RKO (cell line): ENCODE measurements at places on chromosomes 12 and 14.

DNA sequence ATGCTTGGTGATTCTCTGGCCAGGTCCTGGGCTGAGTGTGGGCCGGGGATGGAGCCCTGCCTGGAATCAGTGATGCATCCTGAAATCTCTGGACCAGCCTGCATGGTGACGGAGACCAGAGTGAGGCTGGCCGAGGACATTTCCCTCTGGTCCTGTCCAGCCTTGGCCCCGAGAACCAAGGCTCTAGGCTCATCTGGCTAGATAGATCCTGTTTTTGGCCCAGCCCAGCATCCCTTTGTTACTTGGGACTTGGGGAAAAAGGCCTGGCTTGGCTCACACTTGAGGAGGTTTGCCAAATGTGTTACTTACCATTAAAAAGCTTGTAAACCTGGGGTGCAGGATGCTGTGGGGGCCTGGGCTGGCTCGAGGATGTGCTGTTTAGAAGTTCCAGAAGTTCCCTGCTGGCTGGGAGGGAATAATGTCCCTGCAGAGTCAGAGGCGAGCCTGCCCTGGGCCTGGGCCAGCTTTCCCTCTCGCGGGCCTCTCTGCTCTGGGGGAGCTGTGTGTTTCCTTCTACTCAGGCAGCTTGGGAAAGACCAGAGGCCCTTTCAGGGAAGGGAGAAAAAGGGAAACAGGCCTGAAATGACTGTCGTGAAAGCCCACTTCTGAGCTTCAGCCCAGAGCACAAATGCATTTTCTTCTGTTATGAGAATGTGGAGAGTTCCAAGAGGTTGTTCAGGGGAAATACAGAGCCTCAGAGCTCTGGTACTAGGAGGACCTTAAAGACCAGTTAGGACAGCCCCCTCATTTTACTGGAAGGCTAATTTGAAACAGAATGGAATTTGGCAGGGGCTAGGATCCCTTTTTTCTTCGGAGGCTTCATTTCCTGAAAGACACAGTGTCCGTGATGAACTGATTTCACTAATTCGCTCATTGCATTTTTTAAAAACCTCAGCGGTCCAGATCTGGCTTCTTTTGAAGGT, 47.2 kb upstream of the CTDSP2 start:
- no peak for DNase-seq

DNA sequence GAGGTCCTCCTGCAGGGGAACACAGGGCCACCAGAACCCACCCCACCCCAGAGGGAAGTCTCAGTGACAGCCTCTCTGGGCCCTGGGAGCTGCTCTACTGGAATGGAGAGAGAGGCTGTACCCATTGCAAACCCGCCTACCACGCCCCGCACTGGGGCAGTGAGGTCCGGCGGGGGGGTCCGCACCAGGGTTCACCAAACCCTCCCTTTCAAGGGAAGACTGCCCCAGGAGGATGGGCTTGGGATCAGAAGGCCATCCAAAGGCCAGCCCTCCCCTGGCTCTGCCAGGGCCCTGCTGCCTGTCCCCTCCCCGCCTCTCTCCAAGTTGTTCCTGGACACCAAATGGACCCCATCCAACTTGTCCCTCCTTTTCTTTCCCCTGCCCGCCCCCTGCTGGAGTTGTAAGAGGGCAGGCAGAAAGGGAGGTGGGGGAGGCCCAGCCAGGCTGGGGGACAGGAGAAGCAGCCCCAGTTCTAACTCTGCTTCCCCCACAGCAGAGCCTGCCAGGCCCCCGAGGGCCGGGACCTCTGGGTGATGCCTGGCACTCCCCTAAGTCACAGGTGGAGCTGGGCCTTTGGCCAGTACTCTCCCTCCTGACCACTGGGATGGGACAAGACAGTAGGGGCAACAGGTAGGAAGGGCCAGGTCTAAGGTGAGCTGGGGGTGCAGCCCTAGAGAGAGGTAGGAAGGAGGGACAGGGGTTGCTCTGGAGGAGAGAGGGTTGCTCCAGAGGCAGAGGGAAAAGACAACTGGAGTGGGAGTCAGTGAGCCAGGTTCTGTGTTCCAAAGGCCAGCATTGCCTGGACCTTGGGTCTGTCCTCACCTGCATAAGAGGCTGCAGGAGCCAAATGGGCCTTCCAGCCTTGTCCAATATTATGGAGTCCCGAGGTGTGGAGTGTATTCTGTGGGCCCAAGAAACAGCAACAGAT, 3.2 kb upstream of the DIO3 start:
- no peak for DNase-seq

DNA sequence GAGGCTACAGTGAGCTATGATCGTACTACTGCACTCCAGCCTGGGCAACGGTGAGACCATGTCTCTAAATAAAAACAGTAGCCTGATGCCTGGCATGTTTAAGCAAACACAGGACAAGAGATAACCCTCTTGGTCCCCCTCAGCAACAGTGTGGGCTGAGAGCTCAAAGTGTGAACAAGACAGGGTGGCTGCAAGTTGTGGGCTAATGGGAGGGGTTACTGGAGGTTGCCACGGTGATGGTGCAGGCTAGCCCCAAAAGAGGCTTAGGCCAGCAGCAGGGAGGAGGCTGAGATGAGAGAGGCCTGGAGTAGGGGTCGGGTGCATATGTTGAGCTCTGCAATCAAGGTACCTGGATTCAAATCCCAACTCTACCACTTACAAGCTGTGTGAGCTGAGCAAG, 3.4 kb upstream of the LGMN start:
- DNase-seq, result no peak

DNA sequence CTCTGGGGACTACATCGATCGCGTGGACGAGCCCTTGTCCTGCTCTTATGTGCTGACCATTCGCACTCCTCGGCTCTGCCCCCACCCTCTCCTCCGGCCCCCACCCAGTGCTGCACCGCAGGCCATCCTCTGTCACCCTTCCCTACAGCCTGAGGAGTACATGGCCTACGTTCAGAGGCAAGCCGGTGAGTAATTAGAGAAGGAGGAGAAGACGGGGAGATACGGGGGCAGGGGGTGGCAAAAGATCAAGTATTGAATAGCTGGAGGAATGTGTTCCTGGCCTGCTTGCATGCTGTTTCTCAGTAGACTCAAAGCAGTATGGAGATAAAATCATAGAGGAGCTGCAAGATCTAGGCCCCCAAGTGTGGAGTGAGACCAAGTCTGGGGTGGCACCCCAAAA, 21.9 kb downstream of the OS9 start:
- DNase-seq, result no peak

DNA sequence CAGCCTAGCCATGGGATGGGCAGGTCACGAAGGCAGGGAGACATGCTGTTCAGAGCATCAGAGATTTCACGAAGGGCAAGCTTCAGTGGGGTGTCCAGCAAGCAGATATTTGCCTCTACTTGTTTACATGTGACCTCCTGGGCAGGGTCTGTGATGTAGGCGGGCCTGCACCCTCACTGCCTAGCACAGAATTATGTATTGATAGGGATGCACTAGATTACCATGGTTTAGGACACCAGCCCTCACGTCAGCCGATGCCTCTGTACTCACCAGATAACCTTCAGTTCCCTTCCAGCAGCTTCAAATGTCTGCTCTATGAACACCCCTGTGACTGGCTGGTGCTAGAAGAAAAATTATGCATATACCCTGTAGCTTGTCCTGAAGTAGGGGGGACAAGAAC, 5.1 kb upstream of the EIF5 start:
- DNase-seq, result no peak

GRCh38 chr14:104135121-104135903, 3.1 kb upstream of the KIF26A start:
- peak; percentile 43 for DNase-seq
